ENCODE measurements at places on chromosomes 1 and 21.

DNA sequence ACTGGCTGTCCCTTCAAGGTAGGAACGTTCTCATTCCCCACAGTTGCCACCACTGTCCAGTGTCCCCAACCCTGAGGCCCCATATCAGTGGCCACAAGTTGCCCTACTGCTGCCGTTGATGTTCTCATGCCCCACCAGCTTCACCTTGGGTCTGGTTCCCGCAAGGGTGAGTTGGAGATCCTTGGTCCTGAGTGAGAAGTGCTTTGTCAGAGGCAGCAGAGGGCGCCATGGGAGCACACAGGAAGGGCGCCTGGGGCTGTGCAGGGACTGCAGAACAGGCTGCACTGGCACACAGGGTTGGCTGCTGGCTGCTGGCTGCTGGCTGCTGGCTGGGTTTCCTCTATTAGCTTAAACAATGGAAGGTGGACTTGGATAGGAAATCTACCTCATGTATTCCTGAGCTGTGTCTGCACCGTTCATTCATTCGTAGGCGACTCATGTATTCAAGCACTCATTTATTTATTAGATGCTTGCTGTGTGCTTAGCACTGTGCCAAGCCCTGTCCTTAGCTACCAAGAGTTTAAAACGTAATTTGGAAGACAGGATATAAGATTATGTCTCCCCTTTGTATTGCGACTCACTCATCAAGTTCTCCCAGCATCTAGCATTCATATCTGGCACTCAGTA, 2.1 kb upstream of the S100A9 start:
- DNase-seq, result peak; percentile 67

DNA sequence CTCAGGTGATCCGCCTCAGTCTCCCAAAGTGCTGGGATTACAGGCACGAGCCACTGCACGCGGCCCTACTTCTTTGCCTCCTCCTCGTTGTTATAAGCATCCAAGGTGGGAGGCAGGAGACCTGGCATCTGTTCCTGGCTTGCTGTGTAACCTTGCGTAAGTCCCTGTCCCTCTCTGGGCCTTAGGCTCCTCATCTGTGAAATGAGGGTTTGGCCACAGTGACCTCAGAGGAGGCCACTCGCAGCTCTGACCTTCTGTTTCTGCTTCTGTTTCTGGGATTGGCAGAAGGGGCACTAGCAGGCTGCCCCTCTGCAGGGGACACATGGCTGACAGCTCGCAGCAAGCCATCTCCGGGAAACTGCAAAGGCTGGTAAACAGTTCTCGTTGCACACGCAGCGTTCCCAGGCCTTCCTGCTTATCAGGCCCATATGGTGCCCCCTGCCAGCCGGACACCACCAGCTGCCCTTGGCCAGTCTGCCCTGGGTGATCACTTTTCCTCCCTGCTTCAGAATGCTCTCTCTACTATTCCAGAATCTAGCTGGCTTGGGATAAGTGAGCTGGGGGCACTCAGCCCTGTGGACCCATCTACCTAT, 2.6 kb upstream of the LDLRAP1 start:
- no peak for DNase-seq

GRCh38 chr1:176838276-176838995, 326.1 kb downstream of the ASTN1 start:
- DNase-seq, result no peak

GRCh38 chr1:228684607-228685006, 50.7 kb upstream of the RHOU start:
- DNase-seq, result no peak

GRCh38 chr1:23801876-23802275, 1.3 kb upstream of the GALE start:
- DNase-seq, result no peak

DNA sequence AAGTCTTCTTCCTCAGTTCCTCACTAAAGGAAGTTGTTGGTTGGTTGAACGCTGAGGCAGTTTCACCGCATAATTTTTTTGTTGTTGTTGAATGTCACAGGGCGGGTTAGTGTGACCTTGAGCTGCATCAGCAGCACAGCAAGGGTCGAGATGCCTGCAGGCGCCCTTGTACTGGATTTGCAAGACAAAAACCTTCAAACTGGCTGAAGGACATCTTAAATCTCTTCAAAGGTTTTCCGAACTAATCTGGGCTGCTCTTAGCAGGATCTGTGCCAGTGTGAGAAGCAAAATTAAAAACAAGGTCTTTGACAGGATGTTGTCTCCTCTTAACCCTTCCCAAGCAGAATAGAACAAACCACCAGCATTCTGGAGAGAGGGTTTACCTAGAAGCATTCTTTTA, 59.4 kb downstream of the NRIP1 start:
- peak; percentile 4 for DNase-seq

- no peak for DNase-seq
These were observed 16.3 kb downstream of the PCP4L1 start for GRCh38 chr1:161274874-161275273.

GRCh38 chr1:227901906-227902640, 45.7 kb downstream of the WNT9A start:
- peak; percentile 14 for DNase-seq

DNA sequence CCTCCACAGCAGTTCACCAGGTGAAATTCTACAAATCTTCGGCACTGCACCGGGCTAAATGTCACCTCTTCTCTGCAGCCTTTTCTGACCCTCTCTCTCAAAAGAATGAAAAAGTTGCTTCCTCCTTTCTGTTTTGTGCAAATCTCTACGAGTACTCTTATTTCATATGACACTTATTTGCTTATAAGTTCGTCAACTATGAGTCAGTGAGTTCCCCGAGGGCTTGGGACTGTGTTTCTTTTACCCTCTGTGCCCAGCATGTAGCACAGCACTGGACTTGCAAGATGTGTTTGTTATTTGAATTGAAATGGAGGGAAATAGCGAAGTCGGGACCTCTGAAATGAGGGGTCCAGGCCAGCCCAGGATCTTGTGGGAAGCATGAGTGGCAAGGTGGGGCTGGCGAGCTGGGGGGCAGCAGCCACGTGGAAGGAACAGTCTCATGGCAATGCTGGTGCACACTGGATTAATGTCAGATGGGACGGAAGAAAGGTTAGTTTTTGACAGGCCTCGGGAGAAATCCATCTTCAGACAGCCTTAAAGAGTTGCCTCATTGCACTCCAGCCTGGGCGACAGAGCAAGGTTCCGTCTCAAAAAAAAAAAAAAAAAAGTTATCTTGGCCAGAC, 6.2 kb downstream of the SLC6A9 start:
- DNase-seq, result no peak

- DNase-seq, result no peak
These were observed 3.6 kb downstream of the CAP1 start for GRCh38 chr1:40044110-40044509.

DNA sequence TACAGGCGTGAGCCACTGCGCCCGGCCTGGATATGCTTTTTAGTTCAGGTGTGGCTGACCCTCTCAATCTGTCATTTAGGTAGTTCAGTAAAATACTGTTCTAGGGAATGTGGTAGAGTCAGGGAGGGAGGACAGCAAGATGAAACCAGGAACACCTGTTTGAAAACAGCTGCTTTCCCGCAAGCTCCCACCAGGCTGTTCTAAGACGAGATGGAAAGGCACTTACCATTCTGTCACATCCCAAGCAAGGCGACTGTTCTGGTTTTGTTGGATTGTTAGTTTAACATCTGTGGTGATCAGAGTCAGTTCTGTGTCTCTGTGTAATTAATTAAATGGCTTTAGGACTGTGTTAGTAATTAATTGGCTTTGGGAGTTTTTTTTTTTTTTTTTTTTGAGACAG, 2.9 kb downstream of the CHAF1B start:
- DNase-seq, result no peak

DNA sequence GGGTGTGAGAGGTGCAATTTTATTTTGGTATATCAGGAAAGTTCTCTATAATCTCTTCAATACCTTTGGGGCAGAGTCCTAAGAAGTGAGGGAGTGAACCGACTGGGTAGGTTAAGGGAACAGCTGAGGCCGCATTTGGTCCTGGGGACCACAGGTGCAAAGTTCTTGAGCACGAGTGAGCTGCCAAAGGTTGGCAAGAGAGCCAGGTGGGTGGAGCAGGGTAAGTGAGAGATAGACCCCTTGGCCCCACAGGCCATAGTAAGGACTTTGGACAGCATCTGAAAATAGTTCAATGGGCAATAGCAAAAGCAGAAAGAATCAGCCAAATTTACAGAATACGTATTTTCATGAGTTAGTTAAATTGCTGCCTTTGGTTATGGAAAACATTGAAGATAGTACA, 11.0 kb upstream of the NID1 start:
- DNase-seq, result no peak

DNA sequence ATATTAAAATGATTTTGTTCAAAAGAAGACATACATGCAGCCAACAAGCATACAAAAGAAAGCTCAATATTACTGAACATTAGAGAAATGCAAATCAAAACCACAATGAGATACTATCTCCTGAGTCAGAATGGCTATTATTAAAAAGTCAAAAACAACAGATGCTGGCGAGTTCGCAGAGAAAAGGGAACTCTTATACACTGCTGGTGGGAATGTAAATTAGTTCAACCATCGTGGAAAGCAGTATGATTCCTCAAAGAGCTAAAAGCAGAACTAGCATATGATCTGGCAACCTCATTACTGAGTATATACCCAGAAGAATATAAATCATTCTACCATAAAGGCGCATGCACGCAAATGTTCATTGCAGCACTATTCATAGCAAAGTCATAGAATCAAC, 126.0 kb upstream of the HMCN1 start:
- DNase-seq, result no peak

DNA sequence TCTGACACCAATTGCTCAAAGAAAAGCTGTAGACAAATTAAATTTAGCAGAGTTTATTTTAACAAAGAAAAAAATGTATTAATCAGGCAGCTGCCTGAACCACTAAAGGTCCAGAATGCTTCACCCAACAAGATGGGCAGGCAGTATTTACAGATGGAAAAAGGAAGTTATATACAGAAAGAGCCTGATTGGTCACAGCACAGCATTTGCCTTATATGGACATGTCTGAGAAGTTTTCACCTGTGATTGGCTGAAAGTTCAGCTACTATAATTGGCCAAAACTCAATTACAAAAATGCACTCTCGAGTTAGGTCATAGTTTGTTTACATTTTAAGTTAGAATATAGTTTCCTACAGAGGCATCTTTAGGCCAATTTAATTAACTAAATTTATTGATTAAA, 15.1 kb upstream of the FMO1 start:
- no peak for DNase-seq

DNA sequence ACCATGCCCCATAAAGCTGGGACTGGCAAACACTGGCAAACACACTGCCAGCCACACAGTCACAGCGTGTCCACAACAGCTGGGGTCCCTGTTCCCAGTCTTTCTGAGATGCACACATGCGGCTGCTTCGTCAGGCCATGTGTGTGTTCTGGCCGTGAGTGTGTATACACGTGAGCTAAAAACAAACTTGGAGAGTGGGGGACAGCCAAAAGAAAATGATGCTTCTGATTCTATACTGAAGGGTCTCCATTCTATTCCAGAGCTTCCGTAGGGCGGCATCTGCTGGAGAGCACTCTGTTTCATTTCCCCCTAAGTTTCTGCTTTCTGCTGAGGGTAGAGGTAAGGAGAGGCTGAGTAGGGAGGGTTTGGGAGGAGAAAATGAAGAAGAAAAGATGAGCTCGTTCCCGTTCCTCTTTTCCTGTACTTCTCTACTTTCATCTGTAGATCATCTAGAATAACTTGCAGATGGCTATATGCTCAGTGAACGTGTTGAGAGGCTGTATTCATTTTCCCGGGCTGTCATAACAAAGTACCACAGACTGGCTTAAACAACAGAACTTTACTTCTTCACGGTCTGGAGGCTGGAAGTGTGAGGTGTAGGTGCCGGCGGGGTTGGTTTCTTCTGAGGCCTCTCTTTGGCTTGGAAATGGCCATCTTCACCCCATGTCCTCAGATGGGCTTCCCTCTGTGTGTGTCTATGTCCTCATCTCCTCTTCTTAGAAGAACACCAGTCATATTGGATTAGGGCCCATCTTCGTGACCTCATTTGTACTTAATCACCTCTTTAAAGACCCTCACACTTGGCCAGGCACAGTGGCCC, 151.6 kb downstream of the TOMM20 start:
- DNase-seq, result no peak

DNA sequence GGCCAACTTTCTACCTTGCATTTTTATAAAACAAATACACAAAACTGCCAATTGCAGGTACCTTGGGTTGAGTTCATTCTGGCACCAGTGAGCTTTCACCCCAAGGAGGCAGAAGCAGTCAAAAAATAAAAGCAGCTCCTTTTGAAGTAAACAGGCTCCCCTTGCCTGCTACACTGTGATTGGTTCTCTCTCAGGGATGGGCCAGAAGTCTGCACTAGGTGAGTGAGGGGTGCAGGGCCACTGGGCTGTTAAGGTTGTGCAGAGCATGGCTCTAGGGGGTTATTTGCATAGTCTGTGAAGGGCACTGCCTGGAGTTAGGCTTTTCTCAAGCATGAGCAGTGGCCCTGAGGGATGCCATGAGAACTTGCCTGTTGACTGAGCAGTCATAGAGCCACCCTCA, 39.1 kb downstream of the AKNAD1 start:
- DNase-seq, result no peak

DNA sequence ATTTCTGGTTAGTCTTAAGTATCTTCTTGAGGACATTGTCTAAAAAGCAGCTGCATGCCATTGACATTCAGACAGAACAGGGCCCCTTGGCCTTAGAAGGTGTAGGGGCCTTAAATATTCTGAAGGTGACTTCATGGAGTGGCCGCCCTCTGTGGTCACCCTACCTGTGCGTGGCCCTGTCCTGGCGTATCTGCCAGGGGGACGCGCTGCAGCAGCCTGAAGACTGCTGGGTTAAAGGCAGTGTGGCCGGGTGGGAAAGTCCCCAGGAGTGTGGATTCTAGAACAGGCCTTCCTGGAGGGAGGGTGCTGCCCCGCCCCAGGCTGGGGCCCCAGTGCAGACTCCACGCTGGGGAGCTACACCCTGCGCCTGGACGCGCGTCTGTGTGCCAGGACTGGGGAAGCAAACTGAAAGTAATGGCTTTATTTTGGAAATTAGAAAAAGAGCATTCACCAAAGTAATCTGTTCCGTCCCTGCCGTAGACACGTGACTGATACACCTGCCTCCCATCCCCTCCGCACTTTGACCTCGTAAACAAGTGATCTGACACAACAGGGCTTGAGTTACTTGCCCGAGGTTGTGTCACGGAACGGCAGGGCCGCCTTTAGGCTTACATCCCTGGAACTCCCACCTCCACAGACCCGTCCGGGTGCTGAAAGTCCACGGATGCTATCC, 1.8 kb downstream of the AGPAT3 start:
- peak; percentile 76 for DNase-seq

- no peak for DNase-seq
These were observed 10.4 kb downstream of the ANP32E start for GRCh38 chr1:150225546-150225945.

Measured in activated CD4-positive, alpha-beta T cell treated with anti-CD3 and anti-CD28 coated beads, Interleukin-2, Interleukin-6, amounts not matched to agents 100 ng/mL and 50 ng/mL, durations not matched to agents 16 hours and 8 hours (primary cell).